ENCODE measurements at places on chromosomes 12 and 14.

DNA sequence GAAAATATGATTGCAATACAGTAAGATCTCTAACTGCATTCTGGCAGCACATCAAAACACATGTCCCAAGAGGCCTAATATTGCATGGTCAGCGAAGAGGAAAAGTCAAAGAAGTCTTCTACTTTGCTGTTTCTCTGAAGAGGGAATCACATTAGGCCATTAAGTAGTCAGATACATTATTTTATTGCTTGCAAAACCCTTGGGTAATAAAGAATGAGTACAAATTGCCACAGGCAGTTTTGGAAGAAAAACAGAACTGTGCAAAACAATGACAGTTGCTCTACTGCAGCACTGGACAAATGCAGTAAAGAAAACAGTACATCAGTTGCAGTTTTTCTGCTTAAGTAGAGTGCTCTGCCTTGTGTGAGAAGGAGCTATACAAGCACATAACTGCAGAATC, 211.9 kb downstream of the MED13L start:
- no peak for DNase-seq

DNA sequence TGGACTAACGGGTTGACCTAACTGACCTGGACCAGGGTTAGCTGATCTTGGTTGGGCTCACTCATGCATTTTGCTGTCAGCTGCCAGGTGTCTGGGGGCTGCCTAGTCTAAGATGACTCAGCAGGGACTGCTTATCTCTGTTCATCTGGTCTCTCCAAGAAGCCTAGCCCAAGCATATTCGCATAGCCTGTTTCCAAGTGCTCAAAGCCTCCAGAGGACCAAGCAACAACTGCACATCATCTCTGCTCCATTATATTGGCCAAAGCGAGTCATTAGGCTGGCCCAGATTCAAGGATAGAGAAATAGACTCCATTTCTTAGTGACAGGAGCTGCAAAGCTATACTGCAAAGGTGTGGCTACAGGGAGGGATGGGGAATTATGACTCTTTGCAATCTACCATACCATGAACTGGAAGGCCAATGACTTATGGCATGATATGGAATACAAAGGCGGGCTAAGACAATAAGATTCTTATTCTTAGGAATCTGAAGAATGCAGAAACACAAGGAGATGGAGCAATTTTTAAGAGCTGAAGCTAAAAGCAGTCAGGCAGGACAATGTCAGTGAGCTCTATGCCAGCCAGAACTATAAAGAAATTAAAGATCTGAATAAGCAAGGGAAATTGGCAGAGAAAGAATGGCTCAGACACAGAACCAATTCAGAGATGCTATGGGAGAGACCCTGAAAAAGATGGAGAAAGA, 194.6 kb upstream of the FSCB start:
- DNase-seq = no peak

DNA sequence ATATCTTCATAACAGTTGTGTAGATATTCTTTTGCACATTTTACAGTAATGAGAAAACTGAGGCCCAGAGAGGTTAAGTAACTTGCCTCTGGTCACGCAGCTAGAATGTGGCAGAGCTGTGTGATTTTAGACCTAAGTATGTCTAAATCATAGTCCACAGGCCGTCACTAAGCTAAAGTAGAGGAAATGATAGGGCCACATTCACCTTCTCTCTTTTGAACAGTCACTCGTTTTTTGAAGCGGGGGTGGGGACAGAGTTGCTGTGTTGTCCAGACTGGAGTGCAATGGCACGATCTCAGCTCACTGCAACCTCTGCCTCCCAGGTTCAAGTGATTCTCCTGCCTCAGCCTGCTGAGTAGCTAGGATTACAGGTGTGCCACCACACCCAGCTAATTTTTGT, 68.5 kb downstream of the RASSF3 start:
- DNase-seq = no peak

DNA sequence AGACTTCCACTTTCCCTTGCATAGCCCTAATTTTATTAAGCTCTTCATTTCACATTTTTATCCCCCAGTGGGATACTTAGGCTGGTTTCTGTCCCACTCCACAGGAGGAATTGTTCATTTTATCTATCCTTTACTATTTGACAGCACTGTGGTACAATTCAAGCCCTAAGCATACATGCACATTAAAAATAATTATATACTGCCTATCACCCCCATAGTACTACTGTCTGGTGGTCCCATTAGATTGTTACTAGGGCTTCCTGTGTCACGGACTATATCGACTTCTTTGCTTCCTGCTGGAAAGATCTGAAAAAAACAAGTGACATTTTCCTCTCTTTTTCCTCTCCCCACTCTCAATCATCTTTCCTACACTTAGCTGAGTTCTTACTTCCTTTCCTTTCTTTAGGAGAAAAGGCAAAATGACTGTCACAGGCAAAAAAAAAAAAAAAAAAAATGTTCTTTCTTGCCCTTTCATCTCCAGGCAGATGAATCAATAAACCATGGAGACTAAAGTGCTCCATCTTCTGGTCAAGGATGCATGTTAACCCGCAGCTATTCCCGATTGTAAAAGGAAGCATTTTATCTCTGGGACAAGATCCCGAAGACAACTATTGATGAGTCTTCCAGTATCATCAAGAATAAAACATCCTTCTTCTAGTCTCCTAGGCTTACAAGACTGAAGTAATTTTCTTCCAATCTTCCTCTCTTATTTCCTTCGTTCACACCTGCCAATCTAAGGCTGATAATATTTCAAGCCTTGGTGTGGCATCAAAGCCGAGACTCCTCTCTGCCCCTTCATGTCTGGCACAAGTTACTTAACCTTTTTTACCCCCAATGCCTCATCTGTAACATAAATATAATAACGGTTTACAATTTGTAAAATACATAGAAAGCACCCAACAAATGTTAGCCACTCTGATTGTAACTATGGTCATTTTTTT, 94.4 kb upstream of the PLEKHG7 start:
- no peak for DNase-seq

DNA sequence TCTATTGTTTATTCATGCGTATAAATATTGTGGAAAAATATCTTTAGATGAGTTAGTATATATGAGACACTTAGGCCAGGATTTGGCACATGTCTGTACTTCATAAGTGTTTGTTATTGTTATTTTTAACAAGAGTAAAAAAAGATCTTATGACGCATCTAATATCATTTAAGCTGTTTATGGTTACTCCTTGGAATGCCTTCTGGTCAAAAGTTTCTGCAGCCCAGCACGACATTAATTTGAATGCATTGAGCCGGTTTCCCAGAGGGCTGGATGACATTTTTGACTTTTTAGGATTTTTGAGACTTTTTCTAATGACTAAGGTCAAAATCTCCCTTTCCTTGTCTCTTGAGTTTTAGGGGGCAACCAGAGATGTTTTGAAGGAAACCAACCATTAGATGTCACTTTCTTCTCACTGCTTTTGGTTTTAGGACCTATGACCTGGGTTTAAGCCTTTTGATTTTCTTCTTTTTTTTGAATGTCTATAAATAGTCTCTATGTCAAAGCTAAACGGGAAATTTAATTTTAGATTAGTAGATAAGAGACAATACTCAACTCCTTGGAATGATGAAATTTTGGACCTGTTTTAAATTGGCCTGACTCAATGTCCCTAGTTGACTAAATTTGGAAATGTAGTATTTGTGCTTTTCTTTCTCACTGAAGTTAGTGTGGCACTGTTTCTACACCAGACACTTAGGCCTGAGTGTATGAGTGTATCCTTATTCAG, 215.5 kb downstream of the AEBP2 start:
- no peak for DNase-seq

DNA sequence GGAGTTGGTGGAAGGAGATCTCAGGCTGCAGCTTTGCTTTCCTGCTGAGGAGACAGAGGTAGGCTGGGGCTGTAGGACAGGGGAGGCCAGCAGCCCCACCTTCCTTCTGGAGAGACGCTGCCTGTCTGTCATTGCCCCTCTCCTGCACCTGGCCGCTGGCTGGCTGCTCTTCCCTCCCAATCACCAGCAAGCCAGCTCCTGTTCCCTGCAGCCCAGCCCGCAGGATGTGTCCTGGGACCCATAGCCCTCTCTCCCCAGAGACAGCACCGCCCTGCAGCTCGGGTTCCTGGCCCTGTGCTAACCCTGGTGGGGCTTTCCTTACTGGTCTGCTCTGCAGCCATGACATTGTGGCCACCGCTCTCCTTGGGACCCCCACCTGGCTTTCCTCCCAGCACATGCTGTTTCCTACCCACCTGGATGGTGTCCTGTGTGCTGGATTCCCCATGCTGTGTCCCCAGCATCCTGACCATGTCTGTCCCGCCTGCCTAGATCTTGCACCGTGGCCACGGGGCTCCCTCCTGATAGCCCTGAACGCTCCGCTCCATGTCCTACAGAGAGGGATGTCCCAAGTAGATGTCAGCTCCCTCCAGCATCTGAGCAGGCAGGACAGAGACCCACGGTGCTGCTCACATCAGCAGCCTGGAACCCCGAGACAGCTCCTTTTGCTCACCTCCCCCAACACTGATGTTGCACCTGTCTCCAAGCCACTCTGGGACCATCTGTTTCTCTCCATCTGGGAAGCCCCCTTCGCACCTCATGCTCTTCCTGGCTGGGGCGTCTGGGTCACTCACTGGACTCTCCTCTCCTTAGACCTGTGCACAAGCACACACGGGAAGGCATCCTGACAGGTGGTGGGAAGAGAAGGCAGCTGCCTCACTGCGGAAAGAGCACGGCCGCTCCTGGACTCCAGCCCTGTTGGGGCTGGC, 1.1 kb upstream of the MTA1 start:
- no peak for DNase-seq

GRCh38 chr12:32671930-32672780, 6.9 kb upstream of the DNM1L start:
- no peak for DNase-seq

GRCh38 chr12:114826244-114826643, 142.3 kb upstream of the TBX3 start:
- no peak for DNase-seq

DNA sequence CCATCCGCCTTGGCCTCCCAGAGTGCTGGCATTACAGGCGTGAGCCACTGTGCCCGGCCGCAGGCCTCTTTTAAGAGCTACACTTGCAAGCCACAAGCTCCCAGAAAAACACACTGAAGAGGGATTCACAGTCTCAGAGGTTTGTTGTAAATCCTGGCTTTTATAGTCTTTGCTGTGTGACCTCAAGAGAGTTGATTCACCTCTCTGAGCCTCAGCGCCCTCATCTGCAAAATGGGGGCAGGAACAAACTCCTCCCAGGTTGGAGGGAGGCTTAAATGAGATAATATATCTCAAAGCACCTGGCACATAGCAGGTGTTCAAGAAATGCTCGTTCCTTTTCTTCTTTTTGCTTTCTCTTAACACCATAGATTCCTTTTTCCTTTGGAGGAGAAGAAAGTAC, 3.9 kb upstream of the TCHP start:
- no peak for DNase-seq

GRCh38 chr14:20327005-20327869, 5.8 kb downstream of the CCNB1IP1 start:
- no peak for DNase-seq

DNA sequence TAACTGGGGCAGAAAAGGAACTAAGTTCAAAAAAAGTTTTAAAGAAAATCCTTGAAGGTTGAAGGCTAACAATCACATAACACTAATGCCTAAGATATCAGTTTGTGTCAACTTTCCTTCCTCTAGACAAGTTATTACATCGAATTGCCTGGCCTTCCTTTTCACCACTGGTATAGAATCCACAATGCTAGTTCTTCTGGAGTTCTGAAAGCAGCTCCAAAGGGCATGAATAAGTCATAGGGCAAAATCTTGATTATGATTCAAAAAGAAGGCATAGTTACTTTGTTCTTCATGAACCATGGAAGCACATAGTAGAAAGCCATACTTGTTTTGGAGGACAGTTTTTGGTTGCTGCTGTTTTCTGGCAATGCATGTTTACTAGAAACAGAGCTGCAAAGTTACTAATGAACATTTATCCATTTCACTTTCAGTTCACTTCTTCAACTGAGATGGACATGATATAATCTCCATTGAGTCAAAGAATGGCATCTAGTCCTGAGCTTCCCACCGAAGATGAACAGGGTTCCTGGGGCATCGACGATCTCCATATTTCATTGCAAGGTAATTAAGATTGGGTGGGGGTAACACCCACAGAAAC, 56.0 kb downstream of the SYNE2 start:
- no peak for DNase-seq

- DNase-seq = no peak
Measured at GRCh38 chr14:36618641-36619040, 36.2 kb upstream of the NKX2-8 start.

DNA sequence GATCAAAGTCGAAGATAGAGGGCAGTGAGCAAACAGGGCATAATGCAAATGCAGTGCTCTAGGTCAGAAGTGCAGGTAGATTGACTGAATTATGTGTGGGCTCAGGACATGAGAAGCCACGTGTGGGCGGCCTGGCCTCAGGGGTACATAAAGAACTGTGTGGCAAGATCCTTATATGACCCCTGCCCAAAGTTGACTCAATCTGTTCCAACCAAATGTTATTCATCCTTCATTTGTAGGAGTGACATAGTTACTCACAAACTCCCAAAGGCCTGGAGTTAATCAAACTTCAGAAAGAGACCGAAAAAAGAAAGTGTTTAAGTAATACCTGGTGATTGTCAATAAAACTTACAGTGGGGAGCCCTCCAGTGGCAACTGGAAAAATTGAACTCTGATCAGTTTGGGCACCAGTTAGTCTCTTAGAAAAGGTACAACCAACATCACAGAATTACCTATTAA, 150.4 kb upstream of the FAR2 start:
- no peak for DNase-seq

DNA sequence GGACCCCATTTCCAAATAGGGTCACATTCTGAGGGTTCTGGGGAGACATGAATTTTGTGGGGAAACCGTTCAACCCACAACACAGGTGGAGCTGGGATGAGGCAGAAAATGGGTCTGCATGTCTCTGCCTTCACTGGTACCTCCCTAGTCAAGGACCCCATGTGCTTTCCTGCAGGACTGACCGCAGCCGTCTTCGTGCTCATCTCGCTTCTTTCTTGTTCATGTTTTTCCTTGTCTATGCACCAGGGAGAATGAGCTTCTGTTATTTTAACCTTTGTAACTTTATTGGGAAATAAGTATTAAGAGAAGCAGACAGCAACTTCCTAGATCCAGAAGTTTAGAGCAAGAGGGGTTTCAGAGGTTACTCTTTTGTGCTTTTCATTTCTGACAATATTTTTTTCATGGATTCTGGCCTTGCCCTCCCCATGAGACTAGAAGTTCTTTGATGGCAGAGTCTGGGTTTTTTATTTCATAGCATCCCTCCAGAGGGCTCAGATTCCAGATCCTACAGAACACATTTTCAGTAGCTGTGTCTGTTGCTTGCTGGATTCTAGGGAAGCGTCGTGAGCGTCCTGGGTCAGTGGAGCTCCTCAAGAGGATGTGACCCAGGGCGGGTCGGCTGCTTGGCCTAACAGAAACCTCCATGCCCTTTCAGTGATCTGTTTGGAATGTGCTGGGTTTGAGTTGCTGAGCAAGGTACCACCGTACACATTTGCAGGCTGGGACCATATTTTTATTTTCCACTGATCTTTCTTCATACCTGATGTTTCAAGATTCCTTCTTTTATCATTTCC, 104.2 kb downstream of the ADGRD1 start:
- DNase-seq = no peak

GRCh38 chr12:54418441-54419087, 502 bp downstream of the ITGA5 start:
- DNase-seq = no peak
